ENCODE measurements at places on chromosomes 5 and 9.

- no peak for DNase-seq
Measured at GRCh38 chr5:88238732-88239131, 29.9 kb downstream of the TMEM161B start.

GRCh38 chr5:147189109-147189424 lies 45.8 kb upstream of the STK32A start:
- no peak for DNase-seq

GRCh38 chr5:7376871-7377270 lies 19.1 kb upstream of the ADCY2 start:
- no peak for DNase-seq

- DNase-seq = no peak
Measured at GRCh38 chr5:10172247-10172646, 77.4 kb downstream of the ATPSCKMT start.

GRCh38 chr9:13146840-13147239 lies 132.7 kb downstream of the MPDZ start:
- no peak for DNase-seq

DNA sequence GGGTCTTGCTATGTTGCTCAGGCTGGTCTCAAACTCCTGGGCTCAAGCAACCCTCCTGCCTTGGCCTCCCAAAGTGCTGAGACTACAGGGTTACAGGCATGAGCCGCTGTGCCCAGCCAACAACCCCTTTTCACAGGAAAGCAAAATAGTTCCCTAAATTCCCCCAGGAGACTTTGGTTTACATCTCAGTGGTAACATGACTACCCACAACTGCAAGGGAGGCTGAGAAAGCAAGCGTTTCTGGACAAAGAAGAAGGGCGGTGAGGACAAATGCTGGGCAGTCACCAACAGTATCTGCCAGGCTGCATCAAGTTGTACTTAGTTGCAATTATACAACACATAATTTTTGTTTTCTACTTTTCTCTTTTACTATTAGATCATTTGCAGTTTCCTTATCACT lies 7.4 kb upstream of the ADGRD2 start:
- no peak for DNase-seq

GRCh38 chr9:86902991-86903733 lies 44.1 kb downstream of the GAS1 start:
- DNase-seq = no peak

Measured in NCI-H510A (cell line).